Renal cortical epithelial cell (primary cell): ENCODE measurements at places on chromosomes 5 and 9.

GRCh38 chr9:86670536-86670935 is 276.8 kb downstream of the GAS1 start:
- DNase-seq, result no peak

DNA sequence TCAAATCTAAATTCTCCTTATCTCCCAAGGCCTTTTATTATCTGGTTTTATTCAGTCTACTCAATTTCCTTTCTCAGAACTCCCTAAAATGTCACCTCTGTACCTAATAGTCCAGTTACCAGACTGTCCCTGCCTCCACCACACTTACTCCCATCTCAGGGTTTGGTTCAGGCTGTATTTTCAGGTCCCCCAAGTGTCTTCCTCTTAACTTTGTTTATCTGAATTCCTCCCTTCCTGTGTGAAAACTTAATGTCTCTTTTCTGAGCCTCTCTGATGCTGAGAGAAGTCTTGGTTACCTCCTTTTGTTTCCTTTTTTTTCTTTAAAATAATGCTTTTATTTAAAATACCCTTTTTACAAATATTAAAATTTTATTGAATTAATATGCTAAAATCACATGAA is 133.4 kb downstream of the PAM start:
- no peak for DNase-seq

DNA sequence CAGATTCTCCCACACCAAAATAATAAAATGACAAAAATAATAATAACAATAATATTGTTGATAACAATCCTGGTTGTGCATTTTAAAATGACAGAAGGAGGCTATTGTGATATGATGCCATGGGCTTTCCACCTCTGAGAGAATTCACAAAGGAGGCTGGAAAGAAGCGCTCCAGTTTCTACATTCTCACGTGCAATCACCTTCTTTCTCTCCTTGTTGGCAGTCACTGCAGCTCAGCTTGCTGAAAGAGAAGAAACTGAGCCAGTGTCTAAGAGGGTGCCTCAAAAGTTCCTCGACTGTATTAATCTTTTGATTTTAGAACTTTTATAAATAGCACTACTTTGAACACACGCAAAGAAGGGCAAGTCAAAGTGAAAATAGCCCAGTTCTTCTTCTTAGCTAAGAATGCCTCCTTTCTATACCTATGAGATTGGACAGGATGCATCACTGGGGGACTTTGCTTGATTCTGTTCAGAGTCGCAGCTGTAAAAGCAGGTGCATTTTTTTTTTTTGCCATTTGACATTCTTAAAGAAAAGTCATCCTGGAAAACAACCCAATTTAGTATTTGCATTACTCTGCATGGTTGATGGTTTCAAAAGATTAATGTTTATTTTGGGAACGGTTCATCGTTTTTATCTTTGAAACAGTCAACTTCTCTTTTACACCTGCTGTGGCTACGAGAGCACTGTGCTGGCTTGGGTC is 12.4 kb upstream of the SUB1 start:
- no peak for DNase-seq

DNA sequence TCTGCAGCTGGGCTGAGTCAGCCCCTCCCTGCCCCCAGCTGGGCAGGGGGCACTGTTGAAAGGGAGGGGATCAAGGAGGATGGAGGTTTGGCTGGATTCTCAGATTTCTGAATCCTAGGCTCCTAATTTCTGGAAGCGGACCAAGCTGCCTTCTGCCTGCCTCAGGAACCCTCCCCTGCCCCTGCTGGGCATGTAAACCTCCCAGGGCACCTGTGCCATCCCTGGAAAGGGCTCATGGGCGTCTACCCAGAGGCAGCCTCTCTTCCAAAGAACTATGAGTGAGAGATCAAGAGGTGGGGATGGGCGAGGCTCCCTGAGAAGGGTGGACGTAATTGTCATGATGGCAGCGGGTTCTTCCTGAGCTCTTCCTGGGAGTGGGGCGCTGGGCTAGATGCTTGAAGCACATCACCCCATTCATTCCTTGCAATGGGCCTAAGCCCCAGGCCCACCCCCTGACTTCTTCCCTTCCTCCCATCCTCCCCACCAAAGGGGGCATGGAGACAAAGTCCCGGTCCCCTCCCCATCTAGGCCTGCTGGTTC is 21.6 kb downstream of the CSF1R start:
- DNase-seq, result no peak

DNA sequence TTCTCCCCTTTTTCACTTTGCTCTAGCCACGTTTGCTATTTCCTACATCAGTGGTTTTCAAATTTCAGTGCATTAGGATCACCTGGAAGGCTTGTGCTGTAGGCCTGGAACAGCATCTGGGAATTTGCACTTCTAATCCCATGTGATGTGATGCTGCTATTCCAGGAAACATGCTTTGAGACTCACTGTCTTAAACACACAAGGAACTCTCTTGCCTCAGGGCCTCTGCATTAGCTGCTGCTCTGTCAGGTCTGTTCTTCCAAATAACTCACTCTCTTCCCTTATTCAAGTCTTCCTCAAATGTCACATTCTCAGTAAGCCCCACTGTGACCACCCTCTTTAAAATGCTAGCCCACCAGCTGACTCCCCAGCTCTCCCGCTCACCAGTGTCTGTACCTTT is 204.0 kb downstream of the DNAH5 start:
- DNase-seq, result no peak

DNA sequence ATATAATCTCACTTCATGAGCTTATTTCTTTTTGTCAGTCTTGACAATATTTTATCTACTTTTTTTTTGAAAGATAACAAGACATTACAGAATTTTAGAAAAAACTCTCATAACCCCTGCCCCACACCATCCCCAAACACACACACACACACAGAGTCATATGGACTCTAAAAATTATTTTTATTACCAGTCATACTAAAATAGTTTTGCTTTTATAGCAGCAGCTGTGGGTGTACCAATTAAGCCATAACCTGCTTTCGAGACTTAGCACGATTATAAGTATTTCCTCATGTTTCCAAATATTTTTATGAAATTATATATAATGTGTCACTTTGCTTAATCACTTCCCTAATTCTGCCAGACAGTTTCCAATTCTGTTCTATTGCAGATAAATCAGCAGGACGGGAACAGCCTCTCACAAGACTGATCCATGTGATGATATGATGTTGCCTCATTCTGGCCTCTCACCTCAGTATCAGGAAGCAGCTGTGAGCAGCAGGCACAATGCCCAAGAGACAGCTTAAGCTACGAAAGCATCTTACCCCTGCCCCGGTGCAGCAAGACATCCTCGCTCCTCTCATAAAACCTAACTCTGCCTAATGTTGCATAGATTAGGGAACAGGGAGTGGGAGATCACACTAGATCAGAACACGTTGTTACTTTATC is 7.0 kb downstream of the PDCL start:
- DNase-seq, result no peak

DNA sequence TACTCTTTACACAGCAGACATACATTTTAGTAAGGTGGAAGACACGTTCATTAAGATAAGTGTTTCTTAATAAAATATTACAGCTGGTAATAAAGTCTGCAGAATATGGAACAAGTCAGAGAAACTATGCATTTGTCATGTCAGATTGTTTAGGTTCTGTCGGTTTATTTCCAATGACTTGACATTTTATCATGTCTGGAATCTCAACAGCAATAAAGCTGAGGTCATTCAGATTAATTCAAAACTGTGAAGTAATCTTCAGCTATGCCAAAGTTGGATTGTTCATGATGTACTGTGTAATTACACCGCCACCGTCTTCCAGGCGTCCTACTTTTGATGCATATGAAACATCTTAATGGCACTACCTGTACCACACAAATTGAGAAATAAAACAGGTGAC is 1032.6 kb downstream of the CDH12 start:
- no peak for DNase-seq

- DNase-seq, result no peak
Measured at GRCh38 chr9:83185488-83186154, 122.7 kb upstream of the RASEF start.

GRCh38 chr9:81171689-81172088 is 517.7 kb downstream of the TLE1 start:
- DNase-seq, result no peak

DNA sequence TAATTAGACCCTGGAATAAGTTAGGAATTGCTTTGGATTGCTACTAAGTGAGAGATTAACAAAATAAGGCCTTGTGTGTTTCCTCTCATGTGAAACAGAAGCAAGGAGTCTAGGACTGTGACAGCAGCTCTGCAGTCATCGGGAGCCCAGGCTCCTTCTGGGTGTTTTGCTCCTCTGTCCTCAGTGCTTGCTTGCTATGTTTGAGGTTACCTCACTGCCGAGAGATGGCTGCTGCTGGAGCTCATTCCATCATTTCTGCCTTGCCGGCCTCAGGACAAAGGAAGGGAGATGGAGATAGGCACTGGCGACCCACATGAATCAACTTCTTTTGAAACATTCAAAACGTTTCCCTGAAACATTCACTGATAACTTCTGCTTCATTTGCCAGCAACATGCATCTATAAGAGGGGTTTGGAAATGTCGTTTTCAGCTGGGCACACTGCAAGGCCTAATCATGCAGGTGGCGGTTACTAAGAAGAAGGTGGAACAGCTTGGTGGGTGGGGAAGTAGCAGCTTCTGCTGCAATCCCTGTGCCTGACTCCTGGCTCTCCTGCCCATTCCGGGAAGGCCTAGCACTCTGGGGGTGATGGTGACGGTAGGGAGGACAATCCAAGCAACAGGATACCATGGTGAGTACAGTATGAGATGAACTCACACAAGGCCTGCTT is 77.2 kb upstream of the CD180 start:
- no peak for DNase-seq

- DNase-seq, result no peak
Measured at GRCh38 chr9:5684101-5684500, 55.2 kb downstream of the RIC1 start.

DNA sequence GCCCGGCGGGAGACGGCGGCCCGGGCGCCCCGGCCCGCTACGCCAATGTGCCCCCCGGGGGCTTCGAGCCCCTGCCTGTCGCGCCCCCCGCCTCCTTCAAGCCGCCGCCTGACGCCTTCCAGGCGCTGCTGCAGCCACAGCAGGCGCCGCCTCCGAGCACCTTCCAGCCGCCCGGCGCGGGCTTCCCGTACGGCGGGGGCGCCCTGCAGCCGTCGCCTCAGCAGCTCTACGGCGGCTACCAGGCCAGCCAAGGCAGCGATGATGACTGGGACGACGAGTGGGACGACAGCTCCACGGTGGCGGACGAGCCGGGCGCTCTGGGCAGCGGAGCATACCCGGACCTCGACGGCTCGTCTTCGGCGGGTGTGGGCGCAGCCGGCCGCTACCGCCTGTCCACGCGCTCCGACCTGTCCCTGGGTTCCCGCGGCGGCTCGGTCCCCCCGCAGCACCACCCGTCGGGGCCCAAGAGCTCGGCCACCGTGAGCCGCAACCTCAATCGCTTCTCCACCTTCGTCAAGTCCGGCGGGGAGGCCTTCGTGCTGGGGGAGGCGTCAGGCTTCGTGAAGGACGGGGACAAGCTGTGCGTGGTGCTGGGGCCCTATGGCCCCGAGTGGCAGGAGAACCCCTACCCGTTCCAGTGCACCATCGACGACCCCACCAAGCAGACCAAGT is 723 bp downstream of the SNX18 start:
- DNase-seq, result no peak

DNA sequence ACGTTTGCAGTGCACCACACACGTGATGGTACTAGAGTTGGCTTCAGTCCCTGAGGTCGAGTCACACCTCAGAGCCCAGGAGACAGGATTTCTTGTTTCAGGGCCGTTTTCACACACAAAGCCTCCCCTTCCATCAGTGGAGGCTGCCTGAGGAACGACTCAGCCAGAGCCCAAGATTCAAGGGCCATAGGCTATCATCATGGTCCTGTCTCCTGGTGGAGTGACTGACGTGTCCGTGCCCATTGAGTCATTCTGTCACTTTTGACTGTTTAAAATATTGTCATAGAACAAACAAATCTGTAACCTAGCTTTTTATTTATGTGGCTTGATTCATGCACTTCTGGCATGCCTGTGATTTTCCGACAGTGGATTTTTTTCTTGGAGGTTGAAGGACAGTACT is 28.3 kb downstream of the CAMK2A start:
- peak; percentile 41 for DNase-seq

DNA sequence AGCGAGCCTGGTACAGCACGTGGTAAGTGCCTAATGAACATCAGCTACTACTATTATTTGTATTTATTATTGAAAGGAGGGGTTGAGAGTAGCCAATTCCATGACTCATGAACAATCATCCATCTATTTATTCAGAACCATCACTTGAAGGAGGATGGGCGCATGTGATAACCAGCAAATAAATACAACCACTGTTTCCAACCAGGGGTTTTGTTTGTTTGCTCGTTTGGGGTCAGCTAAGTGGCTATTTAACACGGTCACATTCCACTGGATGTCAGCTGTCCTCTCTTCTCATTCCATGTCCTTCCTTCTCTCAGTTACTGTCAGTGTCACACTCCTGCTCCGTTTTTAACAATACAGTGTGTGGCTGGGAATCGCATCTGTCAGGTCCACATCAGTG is 8.6 kb downstream of the RAPGEF1 start:
- no peak for DNase-seq

DNA sequence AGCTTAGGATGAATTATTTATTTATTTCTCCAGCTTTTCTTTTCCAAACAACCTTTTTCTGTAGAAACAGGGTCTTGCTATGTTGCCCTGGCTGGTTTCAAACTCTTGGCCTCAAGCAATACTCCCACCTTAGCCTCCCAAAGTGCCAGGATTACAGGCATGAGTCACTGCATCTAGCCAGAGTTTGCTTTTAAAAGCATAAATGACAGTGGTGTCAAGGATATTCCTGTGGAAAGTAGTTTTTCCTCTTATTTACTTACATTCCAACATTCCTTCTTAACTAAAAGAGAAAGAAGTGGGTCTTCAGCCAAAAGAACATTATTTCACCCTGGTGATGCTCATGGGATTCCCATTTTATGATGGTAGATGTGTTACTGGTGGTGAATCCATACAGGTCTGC is 62.4 kb downstream of the GRIA1 start:
- DNase-seq, result peak; percentile 34

DNA sequence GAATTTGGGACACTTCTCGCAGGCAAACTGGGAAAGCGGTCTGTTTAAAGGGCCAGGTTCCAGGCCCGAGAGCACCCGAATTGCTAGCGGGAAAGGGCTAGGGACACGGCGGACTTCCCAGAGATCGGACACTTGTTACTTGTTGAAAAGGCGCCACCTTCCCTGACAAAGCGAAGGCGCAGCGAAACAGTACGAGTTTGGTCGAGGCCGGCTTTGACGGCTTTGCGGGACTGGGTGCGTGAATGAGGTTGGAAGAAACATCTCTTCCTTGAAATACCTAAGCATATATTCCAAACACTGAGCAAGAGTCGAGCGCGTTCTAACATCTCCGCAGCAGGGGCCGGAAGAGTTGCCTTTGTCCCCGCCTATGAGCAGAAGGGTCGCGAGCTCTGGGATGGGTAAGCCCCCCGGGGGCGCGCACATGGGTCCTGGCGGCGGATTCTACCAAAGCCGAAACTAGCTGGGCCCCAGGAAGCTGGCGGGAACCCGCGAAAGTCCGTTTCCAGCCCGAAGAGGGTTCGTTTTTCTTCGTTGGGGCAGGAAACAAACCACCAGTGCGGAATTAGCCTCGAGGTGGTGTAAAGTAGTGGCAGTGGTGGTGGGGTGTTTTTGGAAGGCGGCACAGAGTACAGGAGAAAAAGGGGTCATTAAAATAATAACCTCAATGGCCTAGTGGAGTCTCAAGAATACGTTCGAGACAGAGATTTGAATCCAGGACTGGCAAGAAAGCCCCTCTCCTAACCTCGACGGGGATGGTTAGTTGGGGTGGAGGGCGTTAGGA is 1.5 kb downstream of the GDNF start:
- DNase-seq, result no peak

GRCh38 chr5:21688655-21689054 is 1164.5 kb downstream of the CDH12 start:
- DNase-seq, result peak; percentile 74

- no peak for DNase-seq
Measured at GRCh38 chr5:105931881-105932421, 1738.8 kb downstream of the EFNA5 start.
